ENCODE measurements at places on chromosomes 13 and 19.
A peak's percentile ranks its signal among the peaks of the same experiment; 100 is the strongest.

DNA sequence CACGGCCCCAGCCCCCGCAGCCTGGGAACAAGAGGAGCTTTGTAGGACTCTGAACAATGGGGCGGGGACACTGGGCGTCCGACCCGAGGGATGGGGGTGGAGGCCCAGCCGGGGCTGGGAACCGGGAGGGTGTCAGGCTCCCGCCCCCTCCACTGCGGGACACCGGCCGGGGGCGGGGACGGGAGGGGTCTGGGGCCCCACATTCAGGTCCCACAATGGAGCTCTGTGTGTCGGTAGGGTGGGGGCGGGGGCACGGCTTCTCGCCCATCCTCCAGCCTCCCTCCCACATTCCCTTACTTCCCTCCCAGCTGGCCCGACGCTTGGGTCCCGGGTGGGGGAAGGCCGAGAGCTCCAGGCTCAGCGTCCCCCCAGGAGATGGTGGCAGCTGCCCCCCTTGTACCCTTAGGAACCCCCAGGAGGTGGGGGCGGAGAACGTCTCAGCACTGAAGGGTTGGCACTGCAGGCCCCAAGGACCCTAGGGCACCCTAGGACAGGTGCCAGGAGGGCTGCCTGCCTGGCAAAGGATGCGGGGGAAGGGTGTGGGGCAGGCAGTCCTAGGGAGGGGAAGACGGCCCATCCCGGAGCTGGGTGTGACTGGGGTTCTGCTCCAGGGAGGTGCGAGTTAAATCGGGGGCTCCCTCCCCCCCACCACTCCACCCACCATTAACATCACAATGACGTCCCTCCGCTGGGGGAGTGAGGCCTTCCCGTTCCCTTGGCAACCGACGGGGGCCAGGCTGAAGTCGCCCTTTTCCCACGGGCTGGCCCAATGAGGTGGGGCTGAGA lies 5.3 kb downstream of the TTYH1 start:
- DNase-seq: no peak

DNA sequence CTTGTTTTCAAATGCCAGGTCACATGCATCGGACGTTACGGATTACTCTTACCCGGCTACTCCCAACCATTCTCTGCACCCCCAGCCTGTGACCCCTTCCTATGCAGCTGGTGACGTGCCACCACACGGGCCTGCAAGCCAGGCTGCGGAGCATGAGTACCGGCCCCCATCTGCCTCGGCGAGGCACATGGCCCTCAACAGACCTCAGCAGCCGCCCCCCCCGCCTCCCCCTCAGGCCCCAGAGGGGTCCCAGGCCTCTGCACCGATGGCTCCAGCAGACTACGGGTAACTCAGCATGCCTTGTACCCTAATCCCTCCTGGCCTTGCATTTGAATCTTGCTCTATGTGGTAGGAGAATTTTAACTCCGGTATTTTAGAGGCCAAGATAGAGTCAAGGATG lies 79.5 kb downstream of the GPR12 start:
- DNase-seq: no peak

DNA sequence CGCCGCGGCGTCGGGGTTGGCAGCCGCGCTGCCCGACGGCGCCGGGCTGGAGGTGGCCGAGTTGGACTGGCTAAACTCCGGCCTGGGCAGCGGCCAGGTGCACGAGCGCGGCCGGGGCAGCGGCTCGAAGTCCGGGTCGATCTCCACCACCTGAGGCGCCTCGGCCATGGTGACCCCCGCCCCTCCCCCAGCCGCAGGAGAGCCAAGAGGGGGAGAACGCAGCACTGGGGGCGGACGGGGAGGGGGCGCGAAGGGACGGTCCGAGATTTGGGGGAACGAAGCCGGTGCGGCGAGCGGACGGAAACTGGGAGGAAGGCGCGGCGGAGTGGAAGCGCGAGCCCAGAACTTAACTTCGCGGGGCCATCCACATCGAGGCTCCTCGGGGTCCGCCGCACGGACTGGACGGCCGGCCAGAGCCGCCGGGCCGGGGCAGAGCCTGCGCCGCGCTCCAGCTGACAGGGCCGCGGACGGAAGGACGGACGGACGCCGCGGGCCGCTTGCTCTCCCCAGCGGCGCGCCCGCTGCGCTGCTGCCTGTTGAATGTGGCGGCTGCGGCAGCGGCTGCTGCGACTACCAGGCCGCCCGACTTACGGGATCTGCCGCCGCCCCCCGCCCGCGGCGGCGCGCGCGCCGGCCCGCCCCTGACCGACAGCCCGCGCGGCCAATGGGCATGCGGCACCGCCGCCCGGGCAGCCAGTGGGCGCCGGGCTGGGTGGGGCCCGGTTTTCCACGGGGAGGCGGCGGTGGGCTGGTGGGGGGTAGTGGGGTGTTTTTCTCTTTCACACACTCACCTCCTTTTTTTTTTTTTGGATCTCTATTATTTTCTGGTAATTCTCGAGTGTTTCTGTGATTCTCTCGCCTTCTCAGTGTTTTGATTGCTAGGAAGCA lies at the start of gene FOXO1:
FOXO1 (minus strand) TSS at position 597 of the 888 bp plus-strand sequence; CDS start at position 168, 429 bp downstream.
- peak; percentile 45 for DNase-seq

- DNase-seq: no peak
Observed at GRCh38 chr13:105655046-105655445, 880.4 kb downstream of the EFNB2 start.

DNA sequence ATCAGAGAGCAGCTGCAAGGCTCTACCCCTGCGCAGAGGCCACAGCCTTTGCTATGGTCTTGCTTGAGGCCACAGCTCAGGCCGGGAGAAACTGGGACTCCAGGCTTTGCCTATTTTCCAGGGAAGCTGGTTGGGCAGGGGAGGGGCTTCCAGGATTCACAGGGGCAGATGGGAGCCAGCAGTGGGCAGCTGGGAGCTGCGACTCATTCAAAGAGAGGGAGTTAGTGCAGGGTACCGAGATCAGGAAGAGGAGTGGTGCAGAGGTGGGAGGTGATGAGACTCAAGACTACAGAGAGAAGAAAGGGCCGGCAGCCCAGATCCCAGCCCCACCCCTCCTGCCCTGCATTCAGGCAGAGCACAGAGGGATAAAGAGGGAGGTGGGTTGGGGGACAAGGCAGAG lies 12.1 kb downstream of the ADGRE5 start:
- no peak for DNase-seq

DNA sequence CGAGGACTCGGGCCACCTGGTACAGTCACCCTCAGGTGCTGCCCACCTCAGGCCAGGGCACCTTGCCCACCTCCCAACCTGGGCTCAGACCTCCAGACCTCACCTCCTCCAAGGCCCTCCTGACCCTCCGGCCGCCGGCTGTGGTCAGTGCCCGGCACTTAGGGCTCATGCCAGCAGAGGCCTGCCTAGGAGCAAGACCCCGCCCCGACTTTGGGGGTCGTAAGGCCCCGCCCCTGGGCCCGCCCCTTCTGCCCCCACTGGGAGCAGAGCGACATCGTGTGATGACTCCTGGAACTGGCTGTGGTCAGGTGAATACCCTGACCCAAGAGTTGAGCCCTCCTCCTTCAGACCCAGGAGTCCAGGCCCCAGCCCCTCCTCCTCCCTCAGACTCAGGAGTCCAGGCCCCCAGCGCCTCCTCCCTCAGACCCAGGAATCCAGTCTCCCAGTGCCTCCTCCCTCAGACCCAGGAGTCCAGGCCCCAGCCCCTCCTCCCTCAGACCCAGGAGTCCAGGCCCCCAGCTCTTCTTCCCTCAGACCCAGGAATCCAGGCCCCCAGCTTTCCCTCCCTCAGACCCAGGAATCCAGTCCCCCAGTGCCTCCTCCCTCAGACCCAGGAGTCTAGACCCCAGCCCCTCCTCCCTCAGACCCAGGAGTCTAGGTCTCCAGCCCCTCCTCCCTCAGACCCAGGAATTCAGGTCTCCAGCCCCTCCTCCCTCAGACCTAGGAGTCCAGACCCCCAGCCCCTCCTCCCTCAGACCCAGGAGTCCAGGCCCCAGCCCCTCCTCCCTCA lies at the start of gene SBK2:
SBK2 (minus strand) TSS at position 183 of the 790 bp plus-strand sequence. CDS start 839 bp downstream, outside the sequence.
- DNase-seq: no peak

- no peak for DNase-seq
Observed at GRCh38 chr13:73967397-73968165, 166.6 kb downstream of the KLF12 start.

DNA sequence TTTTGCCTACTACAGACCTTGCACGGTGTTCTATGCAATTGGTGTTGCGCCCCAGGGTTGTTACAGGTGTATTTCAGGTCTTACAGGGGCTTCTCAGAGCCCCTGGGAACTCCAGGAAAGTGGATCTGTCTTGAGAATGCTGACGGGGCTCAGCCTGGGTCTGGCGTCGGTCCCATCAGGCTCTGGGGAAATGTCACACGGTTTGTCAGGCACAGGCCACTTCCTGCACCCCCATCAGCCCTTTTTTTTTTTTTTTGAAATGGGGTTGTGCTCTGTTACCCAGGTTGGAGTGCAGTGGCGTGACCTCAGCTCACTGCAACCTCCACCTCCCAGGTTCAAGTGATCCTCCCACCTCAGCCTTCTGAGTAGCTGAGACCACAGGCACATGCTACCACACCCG lies 13.2 kb downstream of the CLEC4G start:
- DNase-seq: no peak

- no peak for DNase-seq
Observed at GRCh38 chr13:54563286-54563685, 1534.7 kb downstream of the OLFM4 start.

GRCh38 chr19:49441210-49441959 lies at the start of gene SLC17A7:
SLC17A7 (minus strand) TSS chr19:49441527; CDS start chr19:49441379, 148 bp downstream.
- DNase-seq: no peak

GRCh38 chr19:41030651-41031050 lies 39.6 kb downstream of the CYP2B6 start:
- DNase-seq: no peak

DNA sequence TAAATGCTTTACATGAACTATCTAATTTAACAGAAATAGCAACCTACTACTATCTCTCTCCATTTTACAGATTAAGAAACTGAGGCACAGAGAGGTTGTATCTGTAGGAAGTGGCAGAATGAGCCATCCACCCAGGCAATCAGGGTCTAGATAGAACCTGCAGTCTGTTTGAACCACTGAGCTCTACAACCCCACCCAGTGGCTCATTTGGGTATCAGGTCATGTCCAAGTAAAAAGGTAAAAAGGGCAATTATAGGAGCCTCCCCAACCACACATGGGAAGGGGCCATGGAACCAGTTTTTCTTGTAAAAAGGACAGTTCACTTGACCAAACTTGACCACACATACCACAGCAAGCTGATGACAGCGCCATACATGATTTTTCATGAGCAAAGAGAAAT lies 92.9 kb upstream of the SGCG start:
- no peak for DNase-seq

DNA sequence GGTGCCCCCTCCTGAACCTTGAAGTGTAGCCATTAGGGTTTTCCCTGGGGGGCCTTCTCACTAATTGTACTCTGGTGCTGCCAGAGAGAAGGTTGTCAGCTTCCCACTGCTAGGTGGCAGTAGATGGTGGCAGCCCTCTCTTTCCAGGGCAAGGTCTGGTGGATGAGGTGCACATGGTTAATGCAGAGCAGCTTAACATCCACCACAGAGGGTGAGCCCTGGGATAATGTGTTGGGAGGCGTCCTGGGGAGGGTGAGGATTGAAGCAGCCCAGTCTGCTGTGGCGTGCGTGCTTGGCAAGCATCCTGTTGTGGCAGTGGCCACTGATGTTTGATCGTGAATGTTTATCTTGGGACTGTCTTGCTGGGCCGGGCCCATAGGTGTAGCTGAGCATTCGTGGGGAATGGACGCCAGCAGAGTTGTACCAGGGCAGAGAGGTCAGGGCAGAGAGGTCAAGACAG lies 5.8 kb downstream of the EGLN2 start:
- DNase-seq: no peak

DNA sequence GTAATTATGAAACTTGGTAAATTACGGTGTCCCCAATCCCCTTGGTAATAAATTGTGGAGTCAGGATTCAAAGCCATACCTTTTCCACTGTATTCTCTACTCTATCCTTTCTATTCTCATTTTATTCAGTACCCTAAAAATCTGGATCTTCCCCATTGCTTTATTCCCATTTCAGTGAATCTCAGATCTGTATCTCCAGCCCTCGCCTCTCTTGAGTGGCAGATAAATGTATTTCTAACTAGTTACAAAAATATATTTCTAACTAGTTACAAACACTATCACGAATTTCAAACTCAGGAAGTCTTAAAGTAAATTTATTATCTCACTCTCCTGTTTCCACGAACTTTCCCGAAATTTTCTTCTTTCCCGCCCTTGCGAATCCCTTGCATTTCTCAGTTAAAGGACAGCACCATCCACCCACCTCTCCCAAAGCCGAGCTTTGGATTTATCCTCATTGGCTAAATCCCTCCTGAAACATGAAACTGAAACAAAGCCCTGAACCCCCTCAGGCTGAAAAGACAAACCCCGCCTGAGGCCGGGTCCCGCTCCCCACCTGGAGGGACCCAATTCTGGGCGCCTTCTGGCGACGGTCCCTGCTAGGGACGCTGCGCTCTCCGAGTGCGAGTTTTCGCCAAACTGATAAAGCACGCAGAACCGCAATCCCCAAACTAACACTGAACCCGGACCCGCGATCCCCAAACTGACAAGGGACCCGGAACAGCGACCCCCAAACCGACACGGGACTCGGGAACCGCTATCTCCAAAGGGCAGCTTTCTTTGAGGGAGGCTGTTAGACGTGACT lies 164.3 kb upstream of the PABPC3 start:
- no peak for DNase-seq

DNA sequence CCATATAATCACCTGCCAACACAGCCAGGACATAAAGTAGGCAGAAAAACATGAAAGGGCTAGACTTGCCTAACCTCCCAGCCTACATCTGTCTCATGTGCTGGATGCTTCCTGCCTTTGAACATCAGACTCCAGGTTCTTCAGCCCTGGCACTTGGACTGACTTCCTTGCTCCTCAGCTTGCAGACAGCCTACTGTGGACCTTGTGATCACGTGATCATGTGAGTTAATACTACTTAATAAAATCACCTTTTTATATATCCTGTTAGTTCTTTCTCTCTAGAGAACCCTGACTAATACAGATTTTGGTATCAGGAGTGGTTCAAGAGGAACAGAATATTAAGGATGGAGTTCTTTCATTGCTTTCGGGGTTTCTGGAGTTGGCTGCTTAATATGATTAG lies 2867.6 kb downstream of the PCDH9 start:
- DNase-seq: no peak

DNA sequence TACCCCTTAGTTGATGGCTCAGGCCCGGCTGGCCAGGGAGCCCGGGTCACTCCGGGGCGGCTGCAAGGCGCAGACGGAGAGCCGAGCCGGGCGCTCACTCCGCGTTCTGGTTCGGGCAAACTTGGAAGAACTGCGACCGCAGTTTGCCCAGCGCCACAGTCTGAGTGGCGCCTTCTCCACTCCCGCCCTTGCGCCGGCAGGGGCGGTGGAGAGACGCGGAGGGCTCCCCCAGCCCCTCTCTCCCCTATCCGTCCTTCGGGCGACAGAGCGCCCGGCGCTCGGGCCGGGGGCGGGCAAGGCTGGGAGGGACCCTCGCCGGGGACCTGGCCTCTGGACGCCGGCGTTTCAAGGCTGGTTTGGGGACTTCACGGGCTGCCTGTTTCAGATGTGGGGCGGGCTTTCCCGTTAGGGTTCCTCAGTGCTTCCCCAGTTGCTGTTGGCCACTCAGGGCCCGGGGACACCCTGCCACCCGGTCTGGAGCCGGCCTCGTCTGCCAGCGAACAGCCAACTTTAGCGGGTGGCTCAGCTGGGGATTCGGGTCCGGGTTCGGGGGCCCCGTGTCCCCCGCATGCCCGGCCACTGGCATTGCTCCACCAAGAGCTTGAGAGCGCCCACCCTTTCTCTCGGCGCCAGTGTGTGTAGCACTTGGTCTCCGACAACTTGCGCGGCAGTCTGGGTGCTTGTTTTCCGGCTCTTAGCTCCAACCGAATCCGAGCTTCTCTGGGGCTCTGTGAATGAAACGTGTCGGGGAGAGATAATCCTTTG lies 1.5 kb downstream of the GPC6 start:
- DNase-seq: no peak

Data from esophagus squamous epithelium (tissue), 5 donors.